Nucleus accumbens (tissue), 56 donors: ENCODE measurements at places on chromosomes 7 and 10.

GRCh38 chr7:121451367-121452094, 55.4 kb upstream of the FAM3C start:
- DNase-seq = no peak

- DNase-seq = no peak
These were observed 11.6 kb downstream of the PANK1 start for GRCh38 chr10:89633484-89633883.

DNA sequence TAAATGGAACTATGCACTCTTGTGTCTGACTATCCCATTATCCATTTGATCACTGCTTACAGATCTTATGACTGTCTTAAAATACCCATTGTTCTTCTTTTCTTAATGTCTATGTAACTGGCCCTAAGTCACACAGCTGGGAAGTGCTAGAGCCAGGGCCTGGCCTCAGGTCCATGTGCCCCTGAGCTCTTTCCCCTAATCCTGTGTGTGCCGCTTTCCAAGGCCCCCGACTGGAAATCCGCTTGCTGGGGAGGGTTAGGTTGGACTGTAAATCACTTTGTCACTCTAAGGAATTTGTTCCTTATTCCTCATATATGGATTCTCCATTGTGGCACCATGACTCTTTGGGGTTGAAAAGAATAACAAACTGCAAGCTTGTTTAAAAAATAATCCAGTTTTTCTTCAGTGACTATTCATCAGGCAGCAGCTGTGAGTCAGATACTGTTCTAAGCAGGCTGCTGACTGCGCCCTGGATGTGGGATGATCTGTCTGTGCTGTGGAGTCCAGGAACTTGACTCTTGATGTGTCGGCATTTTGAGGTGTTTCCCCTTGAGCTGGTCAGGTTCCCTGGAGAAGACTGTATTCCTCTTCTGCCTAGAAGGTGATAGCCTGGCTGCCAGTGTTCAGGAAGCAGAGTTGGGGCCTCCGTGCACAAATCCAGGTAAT, 236.3 kb downstream of the SDK1 start:
- no peak for DNase-seq

GRCh38 chr10:6027929-6028328, 34.2 kb downstream of the IL2RA start:
- no peak for DNase-seq

DNA sequence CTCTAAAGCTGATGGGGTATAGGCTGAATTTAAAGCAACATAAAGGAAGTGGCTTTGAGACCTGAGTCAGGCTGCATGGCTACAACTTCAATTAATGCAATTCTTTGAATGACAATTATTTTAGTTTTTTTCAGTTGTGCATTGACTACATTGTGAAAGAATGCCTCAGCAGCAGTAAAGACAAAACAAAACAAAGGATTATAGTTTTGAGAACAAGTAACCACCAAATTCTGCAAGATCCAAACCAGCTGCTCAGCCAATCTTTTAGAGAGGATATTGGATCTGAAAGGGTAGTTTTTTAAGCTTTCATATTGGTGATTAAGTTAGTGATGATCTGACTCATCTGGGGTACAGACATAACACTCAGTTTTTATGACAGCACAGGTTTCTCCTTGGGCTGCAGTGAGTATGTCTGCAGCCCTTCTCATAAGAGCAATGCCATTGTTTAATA, 40.6 kb upstream of the ABCA13 start:
- no peak for DNase-seq

DNA sequence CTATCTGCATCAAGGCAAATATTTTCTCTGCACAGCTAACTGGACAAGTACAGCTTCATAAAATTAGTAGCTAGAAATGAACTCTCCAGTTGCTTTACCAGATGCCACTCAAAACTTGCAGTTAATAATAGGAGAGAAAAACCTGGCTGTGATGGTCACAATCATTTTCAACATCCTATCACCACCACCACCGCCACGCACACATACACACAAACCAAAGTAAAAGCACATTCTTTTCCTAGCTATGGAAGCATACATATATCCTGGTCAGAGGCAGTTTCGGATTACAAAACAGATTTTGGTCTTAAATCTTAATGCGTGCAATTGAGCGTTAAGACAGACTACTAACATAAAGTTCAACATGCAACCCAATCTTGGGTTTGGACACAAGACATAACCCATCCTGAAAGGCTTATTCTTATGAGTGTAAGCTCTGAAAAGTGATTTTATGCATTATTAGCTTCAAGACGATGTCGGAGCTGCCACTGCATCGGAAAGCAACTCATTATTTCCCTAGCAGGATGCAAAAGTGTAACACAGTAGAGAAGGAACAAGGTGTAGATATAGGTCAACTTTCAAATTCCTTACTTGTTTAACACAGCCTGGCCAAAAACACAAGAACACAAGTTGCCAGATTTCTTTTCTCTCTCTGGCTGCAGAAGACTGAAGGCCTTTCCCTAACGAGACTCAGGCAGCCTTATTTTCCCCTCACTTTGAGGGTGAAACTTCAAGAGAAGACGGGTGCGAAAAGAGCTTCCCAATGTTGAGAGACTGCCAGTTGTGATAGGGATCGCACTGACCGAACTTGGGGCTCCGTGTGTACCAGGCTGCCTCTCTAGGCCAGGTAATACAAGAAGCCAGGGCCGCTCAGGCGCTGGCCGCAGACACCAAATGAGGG, 1.2 kb downstream of the CACUL1 start:
- no peak for DNase-seq

DNA sequence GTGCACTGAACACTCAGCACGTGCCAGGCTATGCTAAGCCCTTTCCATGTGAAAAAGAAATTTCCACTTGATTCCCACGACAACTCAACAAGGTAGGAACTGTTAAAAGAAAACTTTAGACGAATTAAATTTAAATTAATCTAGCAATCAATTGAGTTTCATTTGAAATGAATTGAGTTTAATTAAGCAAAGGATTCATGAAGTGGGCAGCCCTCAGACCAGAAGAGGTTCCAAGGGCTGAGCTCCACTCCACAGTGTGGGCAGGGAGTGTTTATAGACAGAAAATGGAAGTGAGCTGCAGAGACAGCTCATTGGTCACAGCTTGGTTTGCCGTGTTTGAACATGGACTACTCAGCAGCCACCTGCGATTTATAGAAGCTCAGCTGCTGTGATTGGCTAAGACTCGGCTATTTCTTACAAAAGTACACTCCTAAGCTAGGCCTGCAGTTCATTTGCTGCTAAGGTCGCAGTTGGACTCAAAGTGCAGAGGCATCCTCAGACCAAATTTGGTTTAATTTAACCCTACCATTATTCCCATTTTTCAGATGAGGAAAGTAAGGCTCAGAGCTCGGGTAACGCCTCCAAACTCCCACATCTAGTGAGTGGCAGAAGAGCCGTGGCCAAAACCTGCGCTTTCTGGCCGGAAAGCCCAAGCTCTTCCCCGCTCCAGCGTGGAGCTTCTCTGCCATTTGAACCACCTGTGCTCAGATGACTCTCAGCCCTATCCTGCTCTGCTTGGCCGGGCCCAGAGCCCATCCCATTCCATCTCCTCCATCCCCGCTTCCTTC, 24.9 kb downstream of the CALML3 start:
- no peak for DNase-seq

DNA sequence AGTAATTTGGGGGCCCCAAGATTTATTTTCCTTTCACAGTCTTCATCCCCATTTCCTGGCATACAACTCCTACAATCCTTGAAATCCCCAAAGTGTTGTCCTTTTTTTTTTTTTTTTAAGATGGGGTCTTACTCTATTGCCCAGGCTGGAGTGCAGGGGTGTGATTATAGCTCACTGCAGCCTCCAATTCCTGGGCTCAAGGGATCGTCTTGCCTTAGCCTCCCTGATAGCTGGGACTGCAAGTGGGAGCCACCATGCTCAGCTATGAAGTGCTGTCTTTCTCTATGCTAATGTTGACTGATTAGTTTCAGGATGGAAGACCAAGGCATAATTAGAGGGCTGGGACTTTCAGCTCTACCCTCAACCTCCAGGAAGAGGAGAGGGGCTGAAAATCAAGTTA, 41.9 kb upstream of the KAT6B start:
- DNase-seq = no peak

GRCh38 chr10:64316416-64316815, 795.2 kb downstream of the REEP3 start:
- DNase-seq = no peak

- DNase-seq = no peak
These were observed 3.0 kb upstream of the NCAPG2 start for GRCh38 chr7:158707610-158708009.

DNA sequence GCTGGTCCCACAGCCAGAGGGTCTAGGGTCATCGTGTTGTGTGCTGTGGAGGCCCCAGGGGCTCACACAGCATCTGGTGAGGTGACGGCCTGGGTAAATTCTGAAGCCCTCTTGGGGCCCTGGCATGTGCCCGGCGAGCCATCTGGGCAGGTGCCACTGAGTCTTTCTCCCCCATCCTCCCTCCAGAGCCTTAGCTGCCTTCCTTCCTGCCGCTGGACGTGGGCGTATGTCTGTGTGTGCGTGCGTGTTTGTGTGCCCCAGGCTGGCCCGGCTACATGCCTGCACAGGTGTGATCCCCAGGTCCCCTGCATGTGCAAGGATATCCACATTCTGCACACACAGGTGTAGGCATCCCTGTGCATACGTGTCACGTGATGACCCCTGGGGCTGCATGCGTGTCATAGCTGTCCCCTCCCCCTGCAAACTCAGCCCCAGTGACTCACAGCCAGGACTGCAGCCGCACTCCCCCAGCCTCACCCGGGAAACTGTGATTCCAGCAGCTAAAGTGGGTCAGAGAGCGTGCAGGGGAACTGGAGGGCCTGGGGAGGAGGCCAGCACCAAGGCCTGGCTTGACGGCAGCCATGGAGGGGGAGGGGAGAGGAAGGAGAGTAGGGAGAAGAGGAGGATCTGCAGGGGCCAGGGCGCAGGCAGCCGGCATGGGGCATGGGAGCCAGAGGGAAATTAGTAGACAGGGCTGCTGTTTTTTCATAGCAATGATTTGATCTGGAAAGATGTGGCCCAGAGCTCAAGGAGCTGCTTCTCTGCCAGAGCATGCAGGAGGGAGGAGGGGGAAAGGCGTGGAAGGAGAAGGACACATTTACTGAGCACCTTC, 46.4 kb downstream of the ELFN1 start:
- DNase-seq = no peak

DNA sequence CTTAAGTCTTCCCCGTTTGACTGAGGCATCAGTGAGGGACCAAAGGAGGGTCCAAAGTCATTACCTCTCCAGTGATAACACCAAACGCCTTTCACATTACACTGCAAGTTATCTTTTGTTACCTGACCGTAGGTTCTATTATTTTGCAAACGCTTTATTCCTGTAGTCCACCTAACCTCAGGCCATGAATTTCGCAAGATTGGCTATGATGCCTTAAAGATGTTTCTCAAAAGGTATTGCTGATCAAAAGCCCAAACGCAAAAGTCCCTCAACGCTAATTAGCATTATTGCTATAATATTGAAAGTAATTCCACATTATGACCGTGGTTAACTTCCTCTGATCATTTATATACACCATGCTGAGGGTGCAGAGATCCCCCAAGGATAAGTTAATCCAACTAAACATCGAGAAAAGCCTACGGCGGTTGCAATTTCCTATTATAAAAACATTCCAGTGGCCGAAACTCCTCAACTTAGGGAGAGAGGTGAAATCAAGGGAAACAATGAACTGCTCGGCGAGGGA, 649 bp downstream of the DNA2 start:
- DNase-seq = no peak

- DNase-seq = no peak
These were observed 85.6 kb upstream of the CAPZA2 start for GRCh38 chr7:116776610-116777289.

DNA sequence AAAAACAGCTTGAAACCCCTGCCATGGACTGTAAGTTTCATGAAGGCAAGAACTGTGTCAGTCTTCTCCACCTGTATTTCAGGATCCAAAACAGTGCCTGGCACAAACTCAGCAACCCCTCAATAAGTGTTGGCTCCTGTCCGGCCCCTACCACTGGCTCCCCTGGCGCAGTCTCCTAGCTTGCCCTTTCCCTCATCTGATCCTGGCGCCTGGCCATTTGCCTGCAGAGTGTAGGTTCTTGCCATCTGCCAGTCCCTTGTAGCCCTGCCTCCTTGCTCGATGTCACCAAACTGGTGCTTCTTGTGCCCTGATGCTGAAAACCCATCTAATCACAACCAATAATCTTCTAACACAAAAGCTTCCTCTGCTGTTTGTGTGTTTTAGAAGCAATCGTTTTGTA, 60.4 kb downstream of the LGI1 start:
- DNase-seq = no peak

- no peak for DNase-seq
These were observed 192.6 kb upstream of the FRMD4A start for GRCh38 chr10:14523286-14523685.

- no peak for DNase-seq
These were observed 13.9 kb upstream of the AQP1 start for GRCh38 chr7:30897770-30898169.

GRCh38 chr10:91711885-91712680, 79.2 kb upstream of the PPP1R3C start:
- no peak for DNase-seq

DNA sequence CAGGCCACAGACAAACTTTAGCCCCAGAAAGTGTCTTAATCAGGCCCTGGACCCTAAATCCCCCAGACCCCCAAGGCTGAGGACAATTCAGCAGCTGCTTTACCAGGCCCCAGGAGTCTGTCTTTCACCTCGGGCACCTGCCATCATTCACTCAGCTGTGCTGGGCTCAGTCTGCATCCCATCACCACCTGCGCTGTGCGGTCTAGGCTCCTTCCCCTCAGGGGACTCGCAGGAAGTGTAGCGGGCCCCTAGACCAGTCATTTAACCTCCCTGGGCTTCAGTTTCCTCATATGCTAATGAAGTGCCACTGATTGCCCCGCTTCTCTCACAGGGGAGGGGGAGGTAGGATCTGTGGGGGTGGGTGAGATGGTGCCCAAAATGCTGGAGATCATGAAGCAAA, 76.4 kb upstream of the ZMIZ1 start:
- no peak for DNase-seq

DNA sequence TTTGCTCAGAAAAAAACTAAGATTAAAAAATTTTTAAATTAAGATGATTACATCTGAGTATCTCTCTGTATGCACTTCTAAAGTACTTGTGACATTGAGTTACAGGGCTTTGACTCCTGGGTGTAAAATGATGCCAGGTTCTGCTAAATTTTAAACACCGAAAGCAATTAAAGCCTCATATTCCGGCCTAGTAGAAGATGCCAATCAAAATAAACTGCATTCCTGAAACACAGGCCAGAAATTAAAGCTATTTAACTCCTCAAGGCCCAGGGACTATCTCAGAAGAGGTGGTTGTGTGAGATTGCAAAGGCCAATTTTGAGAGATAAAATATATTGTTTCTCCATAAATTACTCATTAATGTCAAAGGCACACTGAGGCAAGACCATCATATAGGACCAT, 388.3 kb downstream of the KIF20B start:
- no peak for DNase-seq
